ENCODE measurements at places on chromosomes 11 and 22.

DNA sequence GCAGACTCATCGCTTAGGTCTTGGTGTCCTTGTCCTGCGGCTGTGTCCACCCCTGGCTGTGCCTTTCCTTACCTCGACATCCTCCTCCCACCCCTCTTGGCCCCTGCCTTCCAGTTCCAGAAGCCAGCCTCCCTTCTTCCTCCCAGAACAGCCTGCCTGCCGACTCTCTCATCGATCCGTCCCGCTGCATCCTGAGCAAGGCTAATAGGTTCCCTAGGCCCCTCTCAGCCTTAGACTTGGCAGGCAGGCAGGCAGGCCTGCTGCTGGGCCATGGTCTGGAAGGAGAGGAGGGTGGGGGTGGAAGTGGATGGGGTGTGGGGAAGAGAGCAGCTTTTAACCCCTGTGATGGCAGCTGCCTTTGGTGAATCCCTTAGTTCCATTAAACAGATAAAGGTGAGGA is 196.7 kb upstream of the TBCEL start:
- no peak for DNase-seq

- no peak for DNase-seq
Observed at GRCh38 chr11:86934582-86934900, 20.7 kb downstream of the FZD4 start.

GRCh38 chr22:37020192-37020479 is 594 bp downstream of the MPST start:
- no peak for DNase-seq

DNA sequence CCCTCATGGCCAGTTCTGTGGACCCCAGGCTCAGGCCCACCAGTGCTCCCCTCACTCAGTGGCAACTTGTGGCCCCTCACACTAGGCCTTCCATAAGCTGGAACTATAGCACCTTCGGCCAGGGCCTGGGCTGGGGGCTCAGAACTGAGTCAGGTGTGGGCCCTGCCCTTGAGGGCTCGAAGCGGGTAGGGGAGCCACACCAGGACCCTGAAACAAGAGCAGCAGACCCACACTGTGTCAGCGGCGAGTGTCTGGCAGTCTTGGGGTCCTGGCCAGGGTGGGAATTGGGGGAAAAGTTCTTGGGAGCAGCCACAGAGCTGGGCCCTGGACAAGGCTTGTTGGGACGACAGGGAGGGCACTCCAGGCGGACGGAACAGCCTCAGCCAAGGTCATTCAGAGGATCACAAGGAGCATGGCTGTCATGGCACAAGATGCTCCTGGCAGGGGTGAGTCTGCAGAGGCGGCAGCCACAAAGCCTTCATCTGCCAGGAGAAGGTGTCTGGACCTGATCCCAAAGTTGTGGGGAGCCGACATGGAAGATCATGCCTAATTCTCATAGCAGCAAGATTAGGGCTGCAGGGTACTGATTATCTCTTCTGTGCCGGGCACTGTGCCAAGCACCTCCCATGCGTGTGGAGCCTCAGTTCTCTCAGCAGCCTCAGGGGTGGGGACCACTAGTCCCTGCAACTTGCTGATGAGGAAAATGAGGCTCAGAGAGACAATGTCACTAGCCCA is 50.7 kb downstream of the SHISAL1 start:
- DNase-seq, result peak; percentile 15

GRCh38 chr22:46378426-46379065 is 43.0 kb downstream of the TRMU start:
- DNase-seq, result no peak

DNA sequence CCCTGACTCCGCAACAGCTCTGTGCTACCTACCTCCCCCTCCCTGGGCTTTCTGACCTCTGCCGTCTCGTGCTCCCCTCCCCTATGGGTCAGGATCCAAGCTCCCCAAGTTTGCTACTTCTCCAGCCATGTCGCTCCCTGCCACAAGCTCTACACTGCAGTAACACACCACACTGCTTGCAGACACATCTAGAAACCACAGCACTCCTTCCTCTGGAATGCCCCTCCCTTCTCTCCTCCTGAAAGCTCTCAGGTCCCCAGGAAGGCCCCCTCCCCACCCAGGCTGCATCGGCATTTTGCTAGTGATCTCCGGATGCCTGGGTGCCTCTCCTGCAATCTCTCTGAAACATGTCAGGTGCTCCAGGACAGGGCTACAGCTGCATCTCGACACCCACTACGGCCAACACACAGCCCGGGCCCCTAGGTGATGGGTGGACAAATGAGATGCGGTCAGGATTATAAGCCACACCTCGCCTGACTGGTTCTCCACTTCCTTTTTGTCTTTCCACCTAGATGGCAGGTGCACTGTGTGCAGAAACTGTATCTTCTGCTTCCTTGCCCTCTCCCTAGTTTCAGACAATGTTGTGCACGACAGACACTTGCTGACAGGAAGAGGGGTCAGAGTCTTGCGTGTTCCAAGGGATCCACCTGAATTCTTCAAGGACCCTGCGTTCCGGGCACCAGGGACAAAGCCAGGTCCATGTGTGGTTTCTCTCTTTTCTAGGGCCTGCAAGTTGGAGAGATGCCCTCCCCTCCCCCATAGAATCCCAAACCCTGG is 22.9 kb downstream of the RPUSD4 start:
- no peak for DNase-seq

GRCh38 chr11:63961608-63962412 is 12.6 kb upstream of the COX8A start:
- DNase-seq, result peak; percentile 34

DNA sequence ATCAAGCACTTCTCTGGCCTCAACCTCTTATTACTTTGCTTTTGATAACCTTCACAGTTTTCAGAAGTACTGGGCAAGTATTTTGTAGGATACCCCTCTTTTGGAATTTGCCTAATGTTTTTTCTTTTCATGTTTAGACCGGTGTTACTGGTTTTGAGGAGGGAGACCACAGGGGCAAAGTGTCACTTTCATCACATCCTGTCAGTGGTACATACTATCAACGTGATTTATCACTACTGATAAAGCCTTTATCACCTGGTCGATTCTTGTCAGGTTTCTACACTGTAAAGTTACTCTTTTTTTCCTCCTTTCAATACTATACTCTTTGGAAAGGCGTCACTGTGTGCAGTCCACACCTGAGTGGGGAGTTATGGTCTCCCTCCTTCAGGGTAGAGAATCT is 26.7 kb downstream of the QSER1 start:
- DNase-seq, result no peak

DNA sequence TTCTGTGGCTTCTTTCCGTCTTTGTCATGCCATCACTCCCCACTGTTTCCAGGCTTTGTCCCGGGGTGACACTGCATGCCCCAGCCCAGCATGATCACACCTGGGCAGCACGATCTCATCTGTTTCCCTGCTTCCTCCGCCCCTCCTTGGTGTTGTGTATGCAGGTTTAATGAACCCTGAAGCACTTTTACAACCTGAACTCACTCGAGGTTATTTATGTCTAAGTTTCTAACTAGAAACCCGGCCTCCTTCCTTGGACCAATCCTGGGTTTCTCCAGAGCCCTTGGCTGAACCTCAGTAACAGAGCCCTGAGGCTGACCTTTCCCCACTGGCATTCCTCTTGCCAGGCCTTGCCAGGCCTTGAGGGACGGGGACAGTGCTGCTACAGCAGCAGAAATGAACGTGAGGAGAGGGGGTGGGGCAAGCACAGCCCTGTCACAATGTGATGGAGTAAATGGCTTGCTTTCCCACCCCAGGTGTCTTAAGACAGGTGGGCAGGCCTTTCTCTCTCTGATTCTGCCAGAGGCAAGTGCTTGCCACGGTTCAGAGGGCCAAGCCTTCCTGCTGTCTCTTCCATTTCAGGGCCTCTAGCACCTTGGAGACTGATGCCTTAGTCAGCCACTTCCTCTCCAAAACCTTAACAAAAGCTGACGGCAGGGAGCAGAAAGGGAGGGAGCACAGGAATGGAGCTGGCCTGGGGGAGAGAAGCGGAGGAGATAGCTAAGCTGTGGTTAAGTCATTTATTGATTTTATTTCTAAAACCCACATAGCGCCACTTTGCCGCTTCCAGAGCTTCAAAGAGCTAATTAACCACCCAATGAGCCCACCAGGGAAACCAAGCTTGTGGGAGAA is 3.1 kb upstream of the PYGM start:
- no peak for DNase-seq
